ENCODE measurements at places on chromosomes 1 and 21. TPM values are rescaled to one million over a fixed set of nuclear protein-coding genes. Genes with fewer than 3 reads are reported as not detected.

MPZ gene
- total RNA-seq, result 6.4 TPM

PGLYRP4 gene
- total RNA-seq, result not detected

CFAP141 gene
- total RNA-seq, result not detected

PRAMEF33 gene
- total RNA-seq, result not detected

SLC45A1 gene
- 0.20 TPM for total RNA-seq

P3R3URF gene
- total RNA-seq, result not detected

LCE3D gene
- total RNA-seq, result not detected

IFI44 gene
- total RNA-seq, result 59.4 TPM

SPRR2A gene
- not detected for total RNA-seq

DISP1 gene
- total RNA-seq, result 1.5 TPM

OR14K1 gene
- total RNA-seq, result not detected

KCNK1 gene
- total RNA-seq, result 0.78 TPM

AK4 gene
- total RNA-seq, result 3.1 TPM

KCNT2 gene
- not detected for total RNA-seq

GNAT2 gene
- total RNA-seq, result not detected

NDUFV3 gene
- total RNA-seq, result 25.3 TPM

CCT8 gene
- total RNA-seq, result 420 TPM

COQ8A gene
- total RNA-seq, result 28.1 TPM

SHC1 gene
- total RNA-seq, result 50.3 TPM

CHRNB2 gene
- total RNA-seq, result 0.10 TPM

YOD1 gene
- total RNA-seq, result 6.6 TPM

SNX7 gene
- 0.84 TPM for total RNA-seq

SLC16A4 gene
- 0.87 TPM for total RNA-seq

RPE65 gene
- total RNA-seq, result not detected

FCRL5 gene
- total RNA-seq, result not detected

CHIA gene
- not detected for total RNA-seq

FCRL4 gene
- not detected for total RNA-seq

LRRC39 gene
- 0.32 TPM for total RNA-seq

TFF3 gene
- not detected for total RNA-seq

ADCY10 gene
- total RNA-seq, result 0.18 TPM

C1orf105 gene
- total RNA-seq, result not detected

MORN1 gene
- 2.0 TPM for total RNA-seq

KIF14 gene
- total RNA-seq, result 18.7 TPM

ZFP69 gene
- 4.9 TPM for total RNA-seq

DENND2D gene
- total RNA-seq, result 213 TPM

COL16A1 gene
- 0.21 TPM for total RNA-seq

DMBX1 gene
- 0.09 TPM for total RNA-seq

CRNN gene
- total RNA-seq, result not detected

PTGFR gene
- not detected for total RNA-seq

SYT2 gene
- not detected for total RNA-seq

KCNK2 gene
- not detected for total RNA-seq

PUM1 gene
- 118 TPM for total RNA-seq

UBE2U gene
- total RNA-seq, result 0.52 TPM

UBR4 gene
- total RNA-seq, result 156 TPM

KRTAP19-1 gene
- not detected for total RNA-seq
